Dermis lymphatic vessel endothelial cell (primary cell): ENCODE measurements at places on chromosomes 2 and 18. TPM values are rescaled to one million over a fixed set of nuclear protein-coding genes. Genes with fewer than 3 reads are reported as not detected.

NXPH2 gene
- not detected in 2 replicates for total RNA-seq

ERMN gene
- total RNA-seq: not detected in 2 replicates

CLHC1 gene
- total RNA-seq: 4.7 and 7.6 TPM in 2 replicates

FER1L5 gene
- total RNA-seq: not detected in 2 replicates
